ENCODE measurements at places on chromosomes 16 and 17. TPM values are rescaled to one million over a fixed set of nuclear protein-coding genes. Genes with fewer than 3 reads are reported as not detected.

Gene TNP2
- total RNA-seq = not detected

Gene ENO3
- 5.3 TPM for total RNA-seq

Gene DNASE1L2
- total RNA-seq = 0.86 TPM

Gene GP1BA
- total RNA-seq = under 0.01 TPM

Gene KIF2B
- total RNA-seq = not detected

Gene USP31
- total RNA-seq = 9.4 TPM

Gene HOXB1
- total RNA-seq = not detected

Gene PPL
- total RNA-seq = 0.72 TPM

Gene ITPRIPL2
- 31.7 TPM for total RNA-seq

Gene TP53TG3D
- total RNA-seq = 0.43 TPM

Gene OGFOD3
- 38.9 TPM for total RNA-seq

Gene MYH1
- not detected for total RNA-seq

Gene KRTAP4-9
- not detected for total RNA-seq

Gene SLC5A11
- 0.14 TPM for total RNA-seq

Gene SLC52A1
- total RNA-seq = not detected

Gene FSCN2
- 1.3 TPM for total RNA-seq

Gene PRR29
- 0.14 TPM for total RNA-seq

Gene CAPN15
- total RNA-seq = 68.9 TPM

Gene RNF167
- 21.2 TPM for total RNA-seq

Gene ABI3
- 0.66 TPM for total RNA-seq

Gene DPEP1
- total RNA-seq = 0.88 TPM

Gene NOMO2
- total RNA-seq = 197 TPM

Gene EFTUD2
- total RNA-seq = 135 TPM

Gene SEPTIN12
- total RNA-seq = not detected

Gene CD300LB
- total RNA-seq = not detected

Gene DNAH3
- total RNA-seq = 0.14 TPM

Gene GPRC5C
- 0.72 TPM for total RNA-seq

Gene CCDC154
- total RNA-seq = 0.14 TPM

Gene IRF8
- 0.22 TPM for total RNA-seq

Gene MT1F
- total RNA-seq = not detected

Data from placental pericyte (primary cell).